ENCODE measurements at places on chromosomes 11 and 22.

- no peak for DNase-seq
Observed at GRCh38 chr11:132056689-132057088, 686.3 kb downstream of the NTM start.

DNA sequence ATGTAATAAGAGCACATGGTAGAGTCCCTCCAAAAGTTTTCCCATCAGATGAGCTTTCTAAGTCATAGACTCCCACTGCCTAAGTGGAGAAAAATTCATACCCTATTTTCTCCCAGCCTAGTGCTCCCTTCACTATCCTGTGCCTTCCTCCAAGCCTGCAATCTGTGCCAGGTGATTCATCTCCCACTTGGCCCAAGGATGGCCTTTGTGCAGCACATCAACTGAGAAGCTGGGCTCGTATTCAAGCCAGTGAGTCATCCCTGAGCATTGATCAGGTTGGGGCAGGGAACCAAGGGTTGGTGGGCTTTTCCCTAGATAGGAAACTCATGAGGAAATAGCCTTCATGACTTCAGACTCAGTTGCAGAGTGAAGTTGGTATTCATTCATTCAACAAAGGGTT lies 64.6 kb downstream of the PANX1 start:
- DNase-seq = peak; percentile 69

- DNase-seq = no peak
Observed at GRCh38 chr22:49815641-49816091, 12.0 kb downstream of the BRD1 start.

GRCh38 chr11:111966678-111967077 lies 29.5 kb downstream of the DIXDC1 start:
- no peak for DNase-seq

DNA sequence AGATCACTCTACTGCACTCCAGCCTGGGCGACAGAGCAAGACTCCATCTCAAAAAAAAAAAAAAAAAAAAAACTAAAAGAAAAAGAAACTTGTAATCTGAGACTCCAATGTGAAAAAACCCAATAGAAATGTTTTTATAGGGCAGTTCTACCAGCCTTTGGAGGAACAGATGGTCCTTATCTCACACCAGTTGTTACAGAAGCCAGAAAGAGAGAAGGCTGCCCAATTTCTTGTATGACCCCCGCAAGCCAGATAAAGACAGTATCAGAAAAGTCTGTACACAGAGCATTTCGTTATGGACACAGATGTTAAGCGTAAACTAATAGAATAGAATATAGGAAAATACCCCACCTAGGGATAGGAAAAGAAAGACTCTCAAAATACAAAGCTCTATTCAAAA lies 11.3 kb upstream of the TSGA10IP start:
- peak; percentile 23 for DNase-seq

- DNase-seq = no peak
Observed at GRCh38 chr11:73757598-73757997, 3.3 kb downstream of the RAB6A start.

DNA sequence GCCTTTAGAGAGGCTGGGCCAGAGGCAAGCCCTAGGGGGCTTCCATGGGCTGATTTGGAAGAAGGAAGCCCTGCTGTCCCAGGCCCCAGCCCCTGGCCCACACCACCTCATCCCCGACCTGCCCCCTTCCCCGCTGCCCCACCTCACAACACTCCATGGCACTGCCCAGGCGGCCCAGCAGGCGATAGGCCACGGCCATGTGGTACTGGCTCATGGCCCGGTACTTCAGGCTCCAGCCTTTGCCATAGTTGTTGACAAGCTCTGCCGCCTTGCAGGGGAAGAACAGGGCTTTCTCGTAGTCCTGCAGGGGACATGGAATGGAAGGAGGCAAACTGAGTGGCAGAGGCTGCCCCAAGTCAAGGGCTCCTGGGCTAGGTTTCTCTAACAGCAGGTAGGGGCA lies 6.4 kb downstream of the RAPSN start:
- DNase-seq = peak; percentile 19

GRCh38 chr11:19183646-19184045 lies 18.1 kb downstream of the CSRP3 start:
- DNase-seq = no peak

DNA sequence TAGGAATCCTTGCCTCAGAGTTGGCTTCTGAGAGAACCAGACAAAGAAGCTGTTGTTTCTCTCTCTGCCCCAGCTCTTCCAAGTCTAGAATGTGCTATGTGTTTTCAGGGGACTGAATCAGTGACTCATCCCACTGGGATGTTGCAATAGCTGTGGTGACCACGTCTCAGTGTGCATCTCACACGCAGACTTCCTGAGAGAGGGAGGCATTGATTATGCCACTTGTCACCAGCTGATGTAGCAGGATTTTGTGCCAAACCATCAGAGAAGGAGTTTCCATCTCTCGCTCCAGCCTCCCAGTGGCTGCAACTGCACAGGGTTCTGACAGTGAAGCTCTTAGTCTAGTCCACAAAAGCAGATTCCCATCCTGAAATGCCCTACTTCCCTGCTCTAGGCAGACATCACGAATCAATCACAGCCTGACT lies 455.8 kb downstream of the MIAT start:
- no peak for DNase-seq

- DNase-seq = no peak
Observed at GRCh38 chr11:117076941-117077691, 21.1 kb downstream of the SIK3 start.

DNA sequence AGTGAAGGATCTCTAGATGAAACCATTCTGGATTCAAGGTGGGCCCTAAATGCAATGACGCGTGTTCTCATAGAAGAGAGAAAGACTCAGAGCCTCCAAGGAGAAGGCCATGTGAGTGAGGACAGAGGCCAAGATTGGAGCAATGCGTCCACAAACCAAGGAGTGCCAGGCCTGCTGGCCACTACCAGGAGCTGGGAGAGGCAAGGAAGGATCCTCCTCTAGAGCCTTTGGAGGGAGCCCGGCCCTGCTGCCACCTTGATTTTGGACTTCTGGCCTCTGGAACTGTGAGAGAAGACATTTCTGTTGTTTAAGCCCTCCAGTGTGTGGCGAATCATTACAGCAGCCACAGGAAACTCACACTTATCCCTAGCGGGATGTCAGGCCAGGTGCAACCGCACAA lies 52.7 kb upstream of the SHANK2 start:
- no peak for DNase-seq

GRCh38 chr11:65135633-65136145 lies 1.4 kb upstream of the SYVN1 start:
- DNase-seq = no peak

- no peak for DNase-seq
Observed at GRCh38 chr22:26592421-26592891, 2.5 kb upstream of the TPST2 start.

DNA sequence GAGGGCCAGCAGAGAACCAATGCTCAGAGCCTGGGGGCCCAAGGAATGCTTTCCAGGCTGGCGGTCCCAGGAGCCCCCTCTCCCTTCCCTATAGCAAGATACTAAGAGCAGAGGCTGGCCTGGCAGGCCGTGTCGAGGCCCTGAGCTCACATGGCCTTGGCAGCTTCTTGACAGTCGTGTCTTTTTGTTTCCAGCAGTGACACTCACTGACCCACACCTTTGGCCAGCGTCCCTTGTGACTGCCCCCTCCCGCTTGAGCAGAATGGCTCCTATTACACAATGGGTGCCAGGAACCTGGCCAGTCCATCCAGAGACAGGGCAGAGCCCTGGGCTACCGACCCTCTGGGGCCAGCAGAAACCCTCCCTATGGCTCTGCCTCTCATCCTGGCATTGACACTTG lies 6.4 kb upstream of the CCND1 start:
- no peak for DNase-seq

DNA sequence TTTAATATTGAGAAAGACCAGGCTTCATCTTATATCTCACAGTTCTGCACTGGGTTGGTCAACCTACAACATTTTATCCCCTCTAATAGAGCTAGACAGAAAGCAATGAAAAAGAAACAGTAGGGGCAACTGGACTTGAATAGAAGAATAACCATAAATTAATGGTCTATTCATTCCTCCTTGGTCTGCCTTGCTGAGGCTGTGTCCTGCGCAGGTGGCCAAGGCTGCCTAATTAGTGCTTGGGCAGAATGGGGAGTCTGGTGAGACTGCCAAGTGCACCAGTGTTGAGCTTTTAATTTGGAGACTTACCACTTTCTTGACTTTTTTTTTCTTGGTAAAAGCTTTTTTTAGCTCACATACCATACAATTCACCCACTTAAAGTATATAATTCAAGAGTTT lies 35.0 kb upstream of the SPON1 start:
- DNase-seq = no peak

- no peak for DNase-seq
Observed at GRCh38 chr11:72493426-72494108, 59.2 kb upstream of the CLPB start.

GRCh38 chr11:46248289-46249102 lies 29.0 kb upstream of the CREB3L1 start:
- DNase-seq = peak; percentile 24

DNA sequence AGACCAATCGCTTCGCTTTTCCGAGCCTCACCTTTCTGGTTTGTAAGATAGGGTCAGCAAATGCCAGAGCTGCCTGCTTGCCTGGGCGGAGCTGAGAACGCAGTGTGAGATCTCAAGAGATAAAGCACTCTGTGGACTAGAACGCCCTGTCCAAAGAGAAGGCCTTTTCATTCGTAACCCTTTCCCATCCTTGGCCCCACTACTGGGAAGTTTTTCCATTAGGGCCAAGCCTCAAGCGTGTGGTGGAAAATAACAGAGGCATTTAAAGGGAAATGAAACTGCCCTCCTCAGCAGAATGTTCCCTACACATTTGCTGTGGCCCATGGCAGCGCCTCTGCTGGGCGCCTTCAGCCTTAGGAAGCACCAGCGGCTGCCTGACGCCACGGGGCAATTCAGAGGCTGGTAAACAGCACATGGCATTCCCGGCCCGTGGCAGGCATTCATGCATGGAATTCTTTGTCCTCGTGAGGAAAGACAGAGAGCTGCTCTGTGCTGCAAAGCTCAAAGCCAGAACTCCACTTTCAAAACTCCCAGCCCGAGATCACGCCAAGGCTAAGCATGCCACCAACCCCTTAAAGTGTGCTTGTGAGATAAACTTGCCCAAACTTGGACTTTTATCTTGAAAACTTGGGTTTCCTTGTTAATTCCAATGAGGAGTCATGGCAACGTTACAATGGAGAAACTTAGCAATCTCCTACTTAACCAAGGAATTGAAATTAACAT lies 38.1 kb downstream of the AHNAK start:
- peak; percentile 16 for DNase-seq

DNA sequence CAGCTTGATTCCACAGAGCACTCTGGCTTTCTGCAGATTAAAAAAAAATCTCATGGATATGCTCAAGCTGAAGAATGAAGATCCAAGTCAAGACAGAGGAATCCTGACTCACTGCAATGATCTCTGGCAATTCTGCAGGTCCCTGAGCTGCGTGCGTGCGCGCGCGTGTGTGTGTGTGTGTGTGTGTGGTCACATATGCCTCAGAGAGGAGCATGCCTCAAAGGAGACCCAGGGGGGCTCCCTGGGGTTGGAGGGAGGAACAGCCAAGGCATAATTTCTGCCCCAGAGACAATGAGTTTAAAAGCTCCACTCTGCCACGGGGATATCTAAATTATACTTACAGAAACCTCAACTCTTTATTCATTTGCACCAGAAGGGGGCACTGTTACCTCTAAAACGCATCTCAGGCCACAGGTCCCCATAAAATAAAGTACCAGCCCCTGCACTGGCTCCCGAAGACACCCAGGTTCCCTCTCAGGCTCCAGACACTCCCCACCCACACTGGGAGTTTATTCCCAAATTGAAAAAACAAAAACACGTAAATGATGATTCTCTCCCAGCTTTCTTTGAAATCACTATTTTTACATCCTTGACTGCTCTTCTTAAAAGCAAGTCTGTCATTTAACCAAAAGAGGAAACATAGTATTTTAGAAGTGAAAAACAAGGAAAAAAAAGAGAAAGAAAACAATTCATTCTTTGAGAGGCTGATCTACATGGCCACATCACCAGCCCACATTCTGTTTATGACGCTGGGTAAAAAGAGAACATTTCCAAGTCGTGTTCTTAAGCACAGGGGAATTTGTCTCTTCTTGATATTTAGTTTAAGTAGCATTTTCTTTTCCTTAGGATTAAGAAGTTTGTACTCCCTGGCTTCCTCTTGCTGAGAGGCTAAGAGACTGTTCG lies 401.0 kb downstream of the LARGE1 start:
- peak; percentile 6 for DNase-seq

- DNase-seq = no peak
Observed at GRCh38 chr22:36116127-36116526, 44.4 kb downstream of the APOL3 start.

DNA sequence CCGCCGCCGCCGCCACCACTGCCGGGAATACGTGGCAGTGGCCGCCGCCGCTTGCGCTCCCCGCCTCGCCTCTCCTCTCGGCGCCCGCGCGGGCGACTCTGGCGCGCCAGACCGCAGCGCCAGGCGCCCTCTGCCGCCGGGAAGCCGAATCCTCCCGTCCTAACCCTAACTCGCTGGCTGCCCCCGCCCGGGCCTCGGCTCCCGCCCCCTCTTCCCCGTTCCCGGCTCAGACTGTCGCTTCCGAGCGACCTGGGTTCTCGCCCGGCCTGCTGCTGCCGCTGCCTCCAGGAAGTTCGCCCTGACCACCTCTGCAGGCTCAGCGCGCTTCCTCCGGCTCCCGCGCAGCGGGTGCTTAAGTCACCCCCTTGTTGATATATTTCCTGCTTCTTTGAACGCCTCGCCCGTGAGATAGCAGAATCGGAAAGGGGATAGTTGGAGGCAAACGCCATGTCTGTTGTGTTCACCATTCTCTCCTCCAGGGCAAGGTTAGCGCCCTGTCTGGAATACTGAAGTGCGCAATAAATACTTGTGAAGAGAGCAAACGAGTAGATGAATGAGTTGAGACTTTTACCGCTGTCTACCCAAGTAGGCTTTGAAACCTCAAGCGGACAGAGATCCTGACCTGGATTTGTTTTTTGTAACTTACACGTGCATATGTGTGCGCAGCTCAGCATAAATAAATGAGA lies at the start of gene SMCO4:
Gene SMCO4 (minus strand): TSS at position 100 of the 686 bp plus-strand sequence. CDS start 64,202 bp downstream, outside the sequence.
- DNase-seq = peak; percentile 28
